ENCODE measurements at places on chromosomes 6 and 20.

GRCh38 chr6:158233214-158233795 is 65.2 kb downstream of the GTF2H5 start:
- DNase-seq: no peak

DNA sequence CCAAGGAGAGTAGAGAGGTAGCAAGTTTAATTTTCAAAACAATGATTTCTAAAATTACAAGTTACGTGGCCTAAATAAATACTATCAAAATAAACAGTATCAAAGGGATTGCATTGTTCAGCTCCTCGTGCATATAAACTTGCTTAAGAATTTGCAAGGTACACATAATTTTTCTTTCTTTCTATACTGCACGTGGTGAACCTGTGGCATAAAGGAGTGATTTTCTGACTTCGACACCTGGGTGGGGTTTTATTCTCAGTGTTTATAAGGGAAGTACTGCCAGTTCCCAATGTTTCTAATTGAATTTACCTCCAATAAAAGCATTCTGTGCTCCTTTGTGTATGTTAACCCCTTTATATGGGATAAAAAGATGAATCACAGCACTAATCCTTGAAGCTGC is 50.1 kb upstream of the C20orf144 start:
- DNase-seq: no peak

DNA sequence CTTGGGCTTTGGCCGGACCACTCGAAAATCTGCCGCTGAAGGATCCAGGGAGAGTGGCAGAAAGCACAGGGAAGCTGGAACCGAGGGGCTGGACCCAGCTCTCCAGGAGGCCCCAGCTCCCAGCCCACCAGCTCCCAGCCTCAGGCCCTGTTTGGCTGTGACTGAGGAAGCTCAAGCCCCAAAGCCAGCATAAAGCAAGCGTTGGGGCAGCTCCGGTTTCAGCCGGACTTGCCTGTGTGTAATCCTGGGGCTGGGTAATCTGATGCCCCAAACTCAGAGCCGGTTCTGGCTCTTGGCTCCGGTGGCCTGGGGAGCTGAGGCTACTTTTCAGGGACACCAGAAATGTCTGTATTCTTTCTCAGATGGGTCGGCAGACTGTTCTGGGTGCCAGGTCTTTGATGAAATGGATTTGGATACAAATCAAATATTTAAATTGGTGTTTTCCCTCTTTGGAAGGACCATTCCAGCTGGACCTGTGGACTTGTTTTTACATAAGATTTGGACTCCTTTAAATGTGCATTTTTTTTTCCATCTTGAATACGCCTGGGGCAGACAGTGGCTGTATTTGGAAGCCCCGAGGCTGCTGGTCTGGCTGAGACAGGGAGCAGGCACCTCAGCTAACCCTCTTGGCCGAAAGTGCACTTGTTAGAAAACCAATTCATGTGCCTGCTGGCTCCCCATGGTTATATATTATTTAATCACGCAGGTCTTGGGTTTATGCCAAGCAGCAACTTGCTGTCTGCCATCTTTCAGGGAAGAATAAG is 29.7 kb downstream of the RPP40 start:
- DNase-seq: peak; percentile 83

- DNase-seq: no peak
These were observed 267.2 kb upstream of the ECI2 start for GRCh38 chr6:4402477-4402976.

GRCh38 chr6:111600588-111601445 is 4.9 kb downstream of the TRAF3IP2 start:
- DNase-seq: no peak

Measured in brain (organoid and tissue), 16 donors.